Left hindlimb (tissue), 1 donor: ENCODE measurements at places on chromosomes 5 and 9.

DNA sequence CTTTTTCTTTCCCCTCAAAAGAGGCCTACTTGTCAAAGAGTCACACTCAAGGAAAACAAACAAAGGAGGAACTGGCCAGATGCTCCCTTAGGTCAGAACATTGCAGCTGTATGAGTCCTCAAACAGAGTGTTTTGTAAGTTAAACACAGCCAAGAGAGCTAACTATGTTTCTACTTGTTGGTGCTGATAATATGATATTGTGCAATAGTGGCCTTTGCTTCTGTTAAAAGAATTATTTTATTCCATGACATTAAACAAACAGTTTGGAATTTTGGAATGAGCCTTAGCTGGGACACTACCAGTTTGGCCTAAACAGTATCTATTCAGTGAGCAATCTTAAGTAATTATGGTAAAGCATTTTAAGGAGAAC, 56.0 kb upstream of the TPD52L3 start:
- no peak for DNase-seq

DNA sequence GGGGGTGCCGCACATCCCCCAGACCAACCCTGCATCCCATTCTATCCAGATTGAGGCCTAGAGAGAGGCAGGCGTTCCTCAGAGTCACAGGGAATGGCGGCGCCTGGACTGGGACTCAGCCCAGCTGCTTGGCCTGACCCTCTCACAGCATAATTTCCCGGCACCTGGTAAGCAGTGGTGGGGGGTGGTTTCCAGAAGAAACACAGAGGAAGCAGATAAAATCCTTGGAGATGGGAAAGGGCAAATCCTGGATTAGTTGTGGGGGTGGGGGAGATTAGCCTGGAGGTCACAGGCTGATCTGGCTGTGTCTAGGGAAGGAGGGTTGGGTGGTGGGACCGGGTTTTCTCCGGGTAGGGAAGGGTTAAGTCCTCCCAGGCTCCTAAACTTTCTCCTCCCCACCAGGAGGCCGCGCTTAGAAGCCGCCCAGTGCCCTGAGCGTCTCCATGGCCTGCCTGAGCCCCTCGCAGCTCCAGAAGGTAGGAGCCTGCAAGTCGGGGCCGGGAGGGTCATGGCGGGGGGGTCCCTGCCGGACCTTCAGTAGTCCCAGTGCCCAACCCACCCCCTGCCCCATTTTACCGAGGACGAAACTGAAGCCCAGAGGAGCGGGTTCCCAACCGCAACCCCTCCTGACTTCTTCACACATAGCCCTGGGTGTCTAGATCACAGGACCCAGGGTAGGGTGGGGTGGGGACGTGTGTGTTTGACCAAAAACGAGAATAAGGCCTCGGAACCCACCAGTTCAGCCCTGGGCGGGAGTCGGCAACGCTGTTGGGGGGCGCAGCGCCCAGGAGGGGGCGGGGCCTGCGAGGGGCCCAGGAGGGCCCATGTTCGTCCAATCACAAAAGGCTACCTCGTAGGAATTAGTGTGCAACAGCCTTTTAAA, 1.3 kb downstream of the PHYHD1 start:
- DNase-seq, result peak; percentile 78

DNA sequence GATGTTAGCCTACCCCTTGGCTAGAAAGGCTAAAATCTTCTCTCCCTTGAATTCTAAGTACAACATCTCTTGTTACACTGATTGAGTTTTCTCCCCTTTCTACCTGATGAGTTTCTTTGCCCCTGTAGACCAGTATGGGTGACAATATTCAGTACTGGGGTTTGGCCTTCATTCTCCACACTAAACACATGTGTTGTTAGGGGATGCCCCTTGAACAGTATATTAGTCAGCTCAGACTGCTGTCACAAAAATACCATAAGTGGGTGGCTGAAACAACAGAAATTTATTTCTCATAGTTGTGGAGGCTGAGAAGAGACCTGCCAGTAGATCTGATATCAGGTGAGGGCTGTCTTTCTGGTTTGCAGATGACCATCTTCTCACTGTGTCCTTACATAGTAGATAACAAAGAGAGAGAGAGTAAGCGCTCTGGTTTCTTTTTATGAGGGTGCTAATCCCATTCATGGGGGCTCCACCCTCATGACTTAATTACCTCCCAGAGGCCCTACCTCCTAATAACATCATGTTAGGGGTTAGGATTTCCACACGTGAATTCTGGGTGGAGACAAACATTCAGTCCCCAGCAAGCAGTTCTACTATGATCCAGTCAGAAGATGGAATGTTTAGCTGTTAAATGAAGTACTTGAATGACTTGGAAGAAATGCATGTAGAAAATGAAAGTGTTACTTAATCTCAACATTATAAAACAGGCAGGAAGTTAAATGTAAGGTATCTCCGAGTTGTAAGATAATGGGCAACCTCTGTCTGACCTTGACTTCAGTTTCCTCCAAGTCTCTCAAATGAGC, 17.5 kb downstream of the VLDLR start:
- DNase-seq, result no peak

GRCh38 chr9:76926324-76926741, 20.4 kb upstream of the PRUNE2 start:
- DNase-seq, result no peak
